G401 (cell line): ENCODE measurements at places on chromosomes 7 and 10.

DNA sequence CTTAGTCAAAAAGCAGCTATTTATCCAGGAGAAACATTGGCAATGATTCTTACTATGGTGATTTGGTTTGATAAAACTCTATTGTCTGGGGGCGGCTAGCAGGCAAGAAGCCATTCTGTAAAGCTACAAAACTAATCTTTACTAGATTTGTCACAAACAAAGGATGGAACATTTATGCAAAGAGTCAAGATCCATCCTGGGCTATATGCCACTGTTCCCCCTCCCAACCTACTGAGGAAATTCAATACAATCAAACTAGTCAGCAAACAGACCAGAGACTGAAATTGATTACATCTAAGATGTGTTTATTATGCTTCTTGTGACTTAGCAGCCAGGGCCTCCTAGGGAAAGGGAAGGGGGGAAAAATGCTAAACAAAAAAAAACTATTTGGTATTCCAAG, 397.6 kb downstream of the GPAM start:
- no peak for DNase-seq

DNA sequence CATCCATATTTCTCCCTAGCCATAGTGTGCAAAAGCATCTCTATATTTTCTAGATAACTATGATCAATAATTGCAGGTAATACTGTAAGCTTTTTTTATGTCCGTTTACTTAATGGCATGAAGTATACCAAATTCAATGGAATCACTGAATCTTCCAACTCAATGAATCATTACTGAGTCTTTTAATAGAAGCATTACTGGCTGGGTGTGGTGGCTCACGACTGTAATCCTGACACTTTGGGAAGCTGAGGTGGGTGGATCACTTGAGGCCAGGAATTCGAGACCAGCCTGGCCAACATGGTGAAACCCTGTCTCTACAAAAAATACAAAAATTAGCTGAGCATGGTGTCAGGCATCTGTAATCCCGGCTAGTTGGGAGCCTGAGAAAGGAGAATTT, 372.5 kb downstream of the BMPER start:
- DNase-seq: no peak

DNA sequence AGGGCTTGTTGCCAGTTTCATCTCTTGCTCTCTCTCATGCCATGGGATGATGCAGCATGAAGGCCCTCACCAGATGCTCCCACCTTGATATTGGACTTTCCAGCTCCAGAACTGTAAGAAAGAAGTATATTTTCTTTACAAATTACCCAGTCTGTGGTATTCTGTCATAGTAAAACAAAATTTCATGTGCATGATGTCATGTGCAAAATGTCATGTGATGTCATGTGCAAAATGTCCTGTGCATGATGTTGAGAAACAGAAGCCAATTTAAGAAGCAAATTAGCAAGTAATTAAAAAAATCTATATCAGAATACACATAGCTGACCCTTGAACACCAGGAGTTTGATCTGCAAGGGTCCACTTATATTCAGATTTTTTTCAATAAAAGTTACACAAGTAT, 56.6 kb downstream of the DNAJC1 start:
- DNase-seq: no peak

- DNase-seq: no peak
These were observed 10.6 kb upstream of the LIPM start for GRCh38 chr10:88791924-88792323.

DNA sequence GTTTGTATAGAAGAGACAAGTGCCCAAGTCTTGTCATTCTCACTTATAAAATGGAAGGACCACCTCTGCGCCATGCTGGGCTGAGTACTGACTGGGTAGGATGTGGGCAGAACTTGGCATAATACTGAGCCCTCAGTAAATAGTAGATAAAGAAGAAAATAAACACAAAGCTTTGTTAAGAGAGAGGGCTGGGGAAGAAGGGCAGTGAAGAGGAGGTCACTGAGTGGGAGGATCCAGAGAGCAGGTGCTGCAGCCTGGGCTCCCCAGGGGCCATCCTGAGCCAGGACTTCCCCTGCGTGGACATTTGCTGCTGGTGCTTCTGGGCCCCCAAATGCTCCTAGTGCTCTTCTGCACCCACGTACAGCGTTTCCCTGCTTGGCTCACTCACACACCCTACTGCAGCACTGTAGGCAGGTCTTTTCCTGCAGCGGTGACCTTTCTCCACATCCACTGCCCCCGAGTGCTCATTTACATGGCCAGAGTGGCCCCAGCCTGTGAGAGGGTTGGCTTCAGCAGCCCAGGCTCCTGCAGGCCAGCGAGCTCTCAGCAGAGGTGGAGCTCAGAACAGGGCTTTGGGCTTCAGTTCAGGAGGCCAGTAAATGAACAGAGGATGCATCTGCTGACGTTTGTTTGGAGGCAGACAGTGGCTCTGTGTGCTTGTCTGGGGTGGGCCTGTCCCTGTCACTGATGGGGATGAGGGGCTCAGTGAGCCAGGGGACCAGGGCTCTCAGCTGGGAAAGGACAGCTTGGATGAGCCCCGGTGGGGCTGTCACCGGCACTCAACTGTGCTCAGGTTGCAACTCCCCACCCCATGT, 164.6 kb downstream of the ADARB2 start:
- no peak for DNase-seq

GRCh38 chr10:77267703-77268675, 369.6 kb downstream of the KCNMA1 start:
- DNase-seq: no peak

GRCh38 chr7:57653262-57653830, 203.4 kb downstream of the ZNF716 start:
- DNase-seq: no peak

- no peak for DNase-seq
These were observed 225.0 kb downstream of the CACNB2 start for GRCh38 chr10:18364987-18365775.

DNA sequence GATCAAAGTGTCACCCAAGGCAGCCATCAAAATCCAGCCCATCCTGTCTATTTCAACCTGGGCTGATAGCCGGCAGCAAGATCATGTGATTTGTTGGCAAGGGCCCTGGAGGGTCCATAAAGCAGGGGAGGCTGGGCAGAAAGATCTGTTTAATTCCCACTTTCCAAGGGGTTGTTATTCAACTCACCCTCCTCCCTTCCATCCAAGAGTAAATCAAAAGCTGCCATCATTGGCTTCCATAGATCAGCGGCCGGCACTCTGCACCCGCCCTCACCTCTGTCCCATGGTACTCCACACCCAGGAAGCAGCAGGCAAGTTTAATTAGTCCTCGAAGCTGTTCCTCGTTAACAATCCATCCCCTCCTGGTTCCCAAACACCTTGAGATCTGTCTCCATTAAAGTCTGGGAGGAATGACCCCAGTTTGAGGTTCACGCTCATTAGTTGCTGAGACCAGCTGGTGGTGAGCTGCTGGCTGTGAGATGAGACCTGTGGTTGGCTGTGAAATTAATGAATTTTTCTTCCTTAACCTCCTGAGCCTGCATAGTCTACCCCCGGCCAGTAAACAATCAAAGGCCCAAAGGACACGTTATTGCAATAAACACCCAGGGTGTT, 120.6 kb upstream of the CHST15 start:
- no peak for DNase-seq

DNA sequence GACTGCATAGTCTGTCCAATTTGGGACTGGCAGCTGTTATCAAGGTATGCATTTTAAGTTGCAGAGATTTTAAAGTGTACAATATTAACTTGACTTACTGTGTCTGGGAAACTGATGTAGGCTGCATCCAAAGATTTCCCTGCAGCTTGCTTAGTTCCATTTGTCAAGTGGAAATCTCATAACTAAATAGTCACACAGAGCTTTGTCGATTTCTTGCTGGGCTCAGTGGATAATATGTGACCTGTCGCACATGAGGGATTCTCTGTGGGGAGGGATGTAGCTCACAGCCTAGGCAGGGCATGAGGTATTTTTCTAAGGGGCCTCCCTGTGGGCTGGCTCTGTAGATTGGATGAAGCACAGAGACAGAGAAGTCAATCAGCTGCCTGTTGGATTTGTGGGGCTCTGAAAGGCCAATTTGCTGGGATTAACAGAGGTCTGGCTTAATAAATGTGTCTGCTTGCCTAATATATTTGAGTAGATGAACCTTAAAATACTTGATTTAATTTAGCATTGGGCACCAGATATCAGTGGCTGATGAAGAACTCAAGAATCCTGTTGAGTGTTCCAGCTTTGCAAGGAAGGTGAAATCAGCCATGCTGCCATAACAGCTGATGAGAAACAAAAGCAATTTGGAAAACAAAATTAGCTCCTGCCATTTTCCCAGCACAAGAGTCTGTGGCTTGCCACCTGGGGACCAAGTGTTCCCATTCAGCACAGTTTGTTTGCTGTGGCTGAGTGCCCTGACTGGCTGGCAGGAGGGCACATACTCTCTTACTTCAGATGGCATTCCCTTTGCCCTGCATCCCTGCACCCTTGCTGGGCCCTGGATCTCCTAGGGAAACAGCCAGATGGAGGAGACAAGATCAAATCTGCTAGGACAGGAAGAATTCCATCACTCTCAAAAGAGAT, 598.5 kb downstream of the SORCS3 start:
- peak; percentile 81 for DNase-seq
